BE2C (cell line): ENCODE measurements at places on chromosomes 2 and 18.

- no peak for DNase-seq
Measured at GRCh38 chr2:20250436-20250835, 25.5 kb upstream of the SDC1 start.

DNA sequence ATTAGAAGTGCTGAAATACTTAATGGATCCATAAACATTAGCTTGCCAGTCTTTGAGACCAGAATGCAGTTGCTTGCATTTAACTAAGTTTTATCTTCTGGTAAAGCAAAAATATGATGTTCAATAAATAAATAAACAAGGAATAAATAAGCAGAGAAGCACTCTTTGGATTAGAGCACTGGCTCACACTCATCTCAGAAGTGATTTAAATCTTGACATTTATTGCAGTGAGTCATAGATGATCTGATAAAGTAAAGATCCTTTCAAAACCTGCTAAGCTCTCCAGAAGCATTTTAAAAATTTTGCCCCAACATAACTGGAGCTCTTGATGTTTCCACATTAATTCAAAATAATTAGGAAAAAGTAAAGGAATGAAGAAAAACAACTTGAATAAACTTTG is 66.8 kb downstream of the KYNU start:
- no peak for DNase-seq

DNA sequence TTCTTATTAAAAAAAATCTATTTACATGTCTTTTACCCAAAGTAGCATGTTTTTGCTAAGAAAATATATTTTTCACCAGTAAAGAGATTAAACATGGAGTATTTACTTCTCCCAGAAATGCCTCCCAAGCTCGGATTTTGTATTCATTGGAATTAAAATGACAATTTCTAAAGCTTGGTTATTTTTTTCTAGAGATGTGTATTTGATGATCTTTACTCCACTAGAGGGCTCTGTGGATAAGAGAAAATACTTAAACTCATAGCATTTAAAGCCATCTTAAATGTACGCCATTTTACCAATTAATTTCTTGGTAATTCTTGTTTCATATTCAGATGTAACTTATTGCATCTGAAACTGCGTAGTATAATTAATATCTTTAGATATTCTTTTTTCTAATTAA is 461.4 kb downstream of the GALR1 start:
- no peak for DNase-seq

DNA sequence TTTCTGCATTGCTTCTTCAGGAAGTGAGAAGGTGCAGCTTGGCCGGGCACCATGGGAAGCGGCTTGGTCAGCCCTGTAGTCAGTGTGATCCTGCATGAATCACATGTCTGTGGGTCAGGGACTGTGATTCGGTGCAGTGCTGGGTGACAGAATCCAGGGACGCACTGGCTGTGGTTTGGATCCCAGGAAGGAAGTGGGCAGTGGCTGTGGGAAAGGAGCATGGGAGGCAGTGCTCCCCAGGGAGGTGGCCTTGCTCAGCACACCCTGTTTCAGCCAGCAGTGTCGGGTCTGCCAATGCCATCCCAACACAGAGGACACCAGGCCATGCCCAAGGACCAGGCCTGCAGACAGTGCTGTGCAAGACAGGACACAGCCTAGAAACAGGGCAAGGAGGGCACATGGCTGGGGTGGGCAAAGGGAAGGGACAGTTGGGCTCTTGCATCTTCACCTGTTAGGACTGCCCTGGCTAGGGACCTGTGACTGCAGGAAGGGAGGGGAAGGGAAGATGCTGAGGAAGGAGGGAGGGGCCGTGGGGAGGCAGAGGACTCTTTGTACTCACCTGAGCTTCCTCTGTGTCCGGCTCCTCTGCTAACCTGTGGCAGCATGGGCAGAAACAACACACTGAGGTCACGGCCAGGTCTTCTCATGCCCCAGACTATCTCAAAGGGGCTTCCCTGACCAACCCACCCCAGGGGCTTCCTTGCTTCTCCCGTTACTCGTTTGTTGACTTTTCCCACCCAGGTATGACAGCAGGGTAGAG is 37.2 kb upstream of the DNMT3A start:
- DNase-seq, result no peak

DNA sequence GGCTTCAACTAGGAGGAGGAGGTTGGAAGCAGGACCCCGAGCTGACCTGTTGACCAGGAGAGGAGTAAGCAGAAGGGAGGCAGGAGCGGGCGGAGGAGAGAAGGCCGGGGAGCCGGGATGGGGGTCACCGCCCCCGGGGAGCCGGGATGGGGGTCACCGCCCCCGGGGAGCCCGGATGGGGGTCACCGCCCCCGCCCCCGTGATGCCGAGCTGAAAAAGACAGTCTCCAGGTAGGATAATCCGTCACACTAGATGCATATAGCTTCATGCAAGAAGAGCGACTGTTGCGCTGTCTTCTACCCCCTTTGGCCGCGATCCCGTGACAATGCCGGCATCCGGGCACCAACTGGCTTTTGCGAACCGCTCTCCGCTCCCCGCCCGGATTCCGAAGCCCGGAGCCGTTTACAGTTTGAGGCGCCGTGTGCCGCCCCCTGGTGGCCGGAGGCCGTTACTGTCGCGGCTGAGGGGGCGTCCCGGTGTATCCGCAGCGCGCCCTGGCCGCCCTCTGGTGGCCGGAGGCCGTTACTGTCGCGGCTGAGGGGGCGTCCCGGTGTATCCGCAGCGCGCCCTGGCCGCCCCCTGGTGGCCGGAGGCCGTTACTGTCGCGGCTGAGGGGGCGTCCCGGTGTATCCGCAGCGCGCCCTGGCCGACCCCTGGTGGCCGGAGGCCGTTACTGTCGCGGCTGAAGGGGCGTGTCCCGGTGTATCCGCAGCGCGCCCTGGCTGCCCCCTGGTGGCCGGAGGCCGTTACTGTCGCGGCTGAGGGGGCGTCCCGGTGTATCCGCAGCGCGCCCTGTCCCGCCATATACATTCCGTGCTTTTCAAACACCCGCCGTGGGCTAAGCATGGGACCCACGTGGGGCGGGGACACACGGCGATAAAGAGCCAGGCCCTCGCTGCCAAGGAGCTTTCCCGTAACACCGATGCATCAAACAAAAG is 89.6 kb downstream of the ACTR3 start:
- peak; percentile 22 for DNase-seq

GRCh38 chr2:40361478-40361877 is 90.4 kb downstream of the SLC8A1 start:
- no peak for DNase-seq

DNA sequence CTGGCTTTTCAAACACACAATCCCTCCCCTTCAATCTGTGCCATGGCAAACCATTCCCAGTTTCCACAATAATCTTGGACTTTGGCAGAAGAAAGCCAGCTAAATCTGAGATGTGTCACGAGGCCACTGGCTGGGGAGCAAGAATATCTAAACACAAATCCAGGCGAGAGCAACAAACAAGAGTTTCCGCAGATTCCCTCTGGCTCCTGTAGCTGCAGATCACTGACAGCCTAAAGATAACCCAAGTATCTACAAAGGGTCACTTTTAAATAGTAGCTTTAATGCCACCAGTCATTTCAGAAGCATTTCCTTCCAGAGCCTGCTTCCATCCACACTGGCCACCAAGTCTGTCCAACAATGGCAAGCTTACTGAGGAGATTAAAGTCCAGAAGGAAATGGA is 86.9 kb downstream of the ACVR1 start:
- no peak for DNase-seq

DNA sequence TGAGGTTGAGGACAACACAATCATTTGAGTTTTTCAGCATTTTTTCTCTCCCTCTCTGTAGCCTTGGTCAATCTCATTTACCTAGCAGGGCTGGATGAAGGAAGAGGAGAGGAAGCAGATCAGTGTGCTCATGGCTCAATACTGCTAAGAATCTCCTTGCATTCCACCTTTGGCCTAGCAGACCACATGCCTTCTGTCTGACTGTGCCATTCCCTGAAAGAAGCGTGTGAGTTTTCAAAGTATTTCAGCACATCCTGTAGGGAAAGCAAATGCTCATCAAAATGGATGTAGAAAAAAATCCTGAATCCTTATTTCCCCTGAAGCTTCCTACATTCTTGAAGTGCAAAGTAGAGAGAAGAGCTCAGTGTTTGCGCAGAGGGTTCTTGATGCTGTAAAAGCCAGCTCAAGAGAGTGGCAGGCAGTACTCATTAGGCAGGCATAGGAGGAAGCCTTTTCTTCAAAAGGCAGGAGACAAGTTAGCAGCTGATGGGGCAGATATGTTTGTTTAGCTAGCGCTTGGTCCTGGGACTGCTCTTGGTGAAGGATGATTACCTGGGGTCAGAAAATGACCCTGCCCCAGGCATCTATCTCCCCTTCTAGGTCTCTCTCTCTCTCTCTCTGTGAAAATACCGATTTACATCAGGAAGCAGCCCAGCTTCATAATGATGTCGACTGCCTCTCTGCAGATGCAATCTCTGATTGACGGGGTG is 14.4 kb upstream of the PIK3C3 start:
- no peak for DNase-seq

- DNase-seq, result no peak
Measured at GRCh38 chr2:3134026-3134571, 243.5 kb downstream of the EIPR1 start.
